ENCODE measurements at places on chromosomes 6 and 20.

- DNase-seq = no peak
Observed at GRCh38 chr6:142030115-142030619, 102.6 kb upstream of the GJE1 start.

- DNase-seq = no peak
Observed at GRCh38 chr6:141321493-141322347, 811.0 kb upstream of the GJE1 start.

DNA sequence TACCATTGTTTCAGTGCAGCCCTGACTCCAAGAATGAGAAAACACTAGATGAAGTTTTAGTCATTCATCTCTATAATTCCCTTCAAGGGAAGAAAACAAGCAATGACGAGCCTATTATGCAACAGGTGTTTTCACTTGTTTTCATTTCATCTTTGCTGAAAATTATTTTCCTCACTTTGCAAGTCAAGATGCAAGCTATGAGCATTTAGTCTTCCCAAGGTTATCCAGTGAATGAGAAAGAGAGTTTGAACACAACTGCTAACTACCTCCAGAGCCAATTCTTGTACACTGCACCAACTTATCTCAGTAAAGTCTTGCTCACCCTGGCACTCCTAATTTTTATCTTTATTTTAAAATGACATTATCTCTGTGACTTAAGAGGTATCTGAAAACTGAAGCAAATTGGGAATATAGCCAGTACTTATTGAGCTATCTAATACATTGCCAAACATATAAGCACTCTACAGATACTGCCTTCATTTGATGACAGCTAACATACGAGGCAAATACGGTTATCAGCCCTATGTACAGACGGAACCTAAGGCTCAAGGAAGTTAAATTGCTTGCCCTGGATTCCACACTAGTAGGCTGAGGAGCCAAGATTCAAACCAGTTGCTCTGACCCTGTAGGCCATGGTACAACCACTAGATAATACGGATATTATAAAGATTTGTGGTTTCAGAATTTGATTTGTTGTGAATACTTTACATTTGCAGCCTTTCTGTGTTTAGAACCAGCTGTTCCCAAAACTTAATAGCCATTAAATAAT lies 36.8 kb downstream of the MOXD1 start:
- DNase-seq = no peak

- DNase-seq = no peak
Observed at GRCh38 chr6:21033575-21034026, 499.3 kb downstream of the CDKAL1 start.

DNA sequence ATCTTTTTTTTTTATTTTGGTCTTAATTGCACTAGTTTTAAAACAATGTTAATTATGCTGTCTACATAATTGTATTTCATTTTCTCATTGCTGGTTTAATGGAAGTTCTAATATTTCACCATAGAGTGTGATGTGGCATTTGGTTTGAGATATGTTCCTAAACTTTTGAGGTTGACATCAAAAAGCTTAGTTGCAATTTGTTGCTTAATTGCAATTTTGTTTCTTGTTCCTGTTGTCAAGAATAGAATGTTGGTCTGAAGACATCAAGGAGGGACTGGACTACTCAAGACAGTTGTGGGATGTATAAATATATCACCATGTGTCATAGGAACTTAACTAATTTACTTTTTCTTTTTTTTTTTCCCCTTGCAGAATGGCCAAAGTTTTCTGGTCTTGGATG lies 12.5 kb downstream of the HSF2 start:
- no peak for DNase-seq

- no peak for DNase-seq
Observed at GRCh38 chr20:14707026-14707680, 369.7 kb upstream of the FLRT3 start.

DNA sequence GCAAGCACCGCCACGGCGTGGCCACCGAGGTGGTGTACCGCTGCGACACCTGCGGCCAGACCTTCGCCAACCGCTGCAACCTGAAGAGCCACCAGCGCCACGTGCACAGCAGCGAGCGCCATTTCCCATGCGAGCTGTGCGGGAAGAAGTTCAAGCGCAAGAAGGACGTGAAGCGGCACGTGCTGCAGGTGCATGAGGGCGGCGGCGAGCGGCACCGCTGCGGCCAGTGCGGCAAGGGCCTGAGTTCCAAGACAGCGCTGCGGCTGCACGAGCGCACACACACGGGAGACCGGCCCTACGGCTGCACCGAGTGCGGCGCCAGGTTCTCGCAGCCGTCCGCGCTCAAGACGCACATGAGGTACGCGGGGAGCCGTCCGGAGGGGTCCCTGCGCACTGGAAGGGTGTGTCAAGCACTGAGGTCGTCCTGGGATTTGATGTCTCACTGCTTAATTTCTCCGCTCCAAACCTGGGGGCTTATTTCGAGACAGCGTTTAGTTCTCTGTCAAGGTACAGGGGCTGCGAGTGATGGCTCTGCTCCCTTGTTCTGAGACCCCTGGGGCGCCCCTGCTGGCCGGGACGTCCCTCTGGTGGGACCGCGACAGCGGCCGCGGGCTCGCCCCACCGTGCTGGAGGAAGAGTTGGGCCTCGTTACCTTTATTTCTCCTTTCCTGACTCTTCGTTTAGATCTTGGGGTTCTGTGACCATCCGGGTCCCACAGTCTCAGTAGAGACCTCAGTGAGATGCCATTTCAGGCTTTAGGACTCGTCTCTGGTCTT lies 3.6 kb downstream of the GZF1 start:
- DNase-seq = no peak

DNA sequence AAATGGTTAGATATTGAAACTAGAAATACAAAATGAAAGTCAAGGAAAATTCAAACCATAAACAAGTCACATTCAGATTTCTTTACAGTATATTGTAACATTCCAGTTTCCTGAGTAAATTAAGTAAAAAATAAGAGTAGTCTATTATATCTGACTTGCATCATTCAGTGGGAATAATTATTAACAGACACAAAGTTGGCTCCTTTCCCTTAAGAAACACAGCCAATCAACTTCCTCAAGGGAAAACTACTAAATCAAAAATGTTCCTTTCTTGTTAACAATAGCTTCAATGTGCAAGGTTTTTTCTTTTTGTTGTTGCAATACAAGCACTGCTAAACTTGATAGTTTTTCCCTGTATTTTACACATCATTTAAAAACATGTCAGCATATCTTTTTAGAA lies 33.2 kb downstream of the DNAAF9 start:
- no peak for DNase-seq

- DNase-seq = no peak
Observed at GRCh38 chr6:117317261-117317660, 51.9 kb downstream of the VGLL2 start.

DNA sequence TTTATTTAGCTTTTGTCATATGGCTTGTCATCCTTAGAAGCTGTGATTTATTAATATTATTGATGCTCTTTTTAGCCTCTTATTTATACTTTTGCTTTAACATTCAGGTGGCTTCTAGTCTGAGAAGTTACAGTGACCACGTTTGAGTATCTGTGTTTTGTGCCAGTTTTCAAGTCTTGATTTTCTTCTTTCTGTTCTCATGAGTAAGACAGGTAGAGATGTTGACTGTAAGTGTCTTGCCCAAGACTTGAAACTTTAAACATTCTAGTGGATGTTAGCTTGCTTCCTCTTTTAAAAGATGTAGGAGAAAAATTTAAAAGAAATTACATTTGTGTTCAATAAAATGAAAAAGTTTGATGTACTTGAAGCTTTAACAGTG lies 122.6 kb downstream of the LRRC1 start:
- no peak for DNase-seq

DNA sequence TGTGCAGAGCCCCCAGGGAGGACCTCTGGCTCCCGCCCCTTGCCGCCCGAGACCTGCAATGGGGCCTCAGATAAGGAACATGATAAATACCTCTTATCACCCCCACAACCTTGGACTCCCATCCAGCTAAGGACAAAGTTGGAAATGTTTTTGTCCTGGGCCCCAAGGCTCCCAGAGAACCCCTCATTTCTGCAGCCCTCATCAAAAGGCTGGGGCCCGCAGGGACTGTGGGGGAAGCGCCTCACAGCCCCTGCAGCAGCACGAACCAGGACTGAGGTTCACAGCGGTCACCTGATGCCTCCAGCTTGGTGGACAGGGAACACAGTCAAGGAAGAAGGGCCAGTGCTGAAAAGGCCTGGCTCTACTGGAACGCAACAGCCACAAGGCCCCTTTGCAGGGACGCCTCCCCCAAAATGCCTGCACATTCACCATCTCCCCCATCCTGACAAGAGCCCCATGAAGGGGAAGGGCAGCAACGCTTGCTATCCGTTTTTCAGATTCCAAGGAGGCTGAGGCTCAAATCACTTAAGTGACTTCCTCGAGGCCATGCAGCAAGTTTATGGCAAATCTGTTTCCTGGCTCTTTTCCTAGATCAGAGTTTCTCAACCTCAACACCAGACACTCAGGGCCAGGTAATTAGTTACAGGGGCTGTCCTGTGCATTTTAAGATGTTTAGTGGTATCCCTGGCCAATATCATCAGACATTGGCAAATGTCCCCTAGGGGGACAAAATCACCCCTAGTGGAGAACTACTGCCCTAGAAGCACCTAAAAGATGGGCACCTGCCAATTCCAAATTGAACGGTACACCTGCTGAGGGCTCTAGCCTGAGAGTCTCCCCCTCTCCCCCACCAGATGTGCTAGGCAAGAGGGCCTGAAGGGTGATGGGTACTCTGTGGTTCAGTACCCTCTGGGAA lies 10.6 kb downstream of the TFEB start:
- no peak for DNase-seq

DNA sequence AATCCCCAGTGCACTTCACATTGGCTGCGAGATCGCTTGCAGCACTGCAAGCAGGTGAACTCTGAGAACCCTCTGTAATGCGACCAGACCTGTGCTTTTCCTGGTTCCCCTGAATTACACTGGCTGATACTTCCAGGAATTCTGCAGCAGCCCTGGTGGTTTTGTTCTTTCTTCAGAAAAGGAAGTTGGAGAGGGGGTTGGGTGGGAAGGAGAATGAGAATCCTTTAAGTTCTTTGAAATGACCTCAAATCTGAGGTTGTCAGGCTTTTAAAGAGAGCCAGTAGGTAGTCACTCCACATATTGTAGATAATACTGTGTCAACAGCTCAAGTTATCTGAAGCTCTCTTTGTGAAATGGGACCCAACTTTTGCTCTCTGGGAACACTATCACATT lies 62.4 kb downstream of the GCNT2 start:
- DNase-seq = no peak

- no peak for DNase-seq
Observed at GRCh38 chr20:45138561-45139300, 14.5 kb upstream of the WFDC12 start.

GRCh38 chr6:75296811-75297779 lies 12.5 kb upstream of the TMEM30A start:
- DNase-seq = no peak

DNA sequence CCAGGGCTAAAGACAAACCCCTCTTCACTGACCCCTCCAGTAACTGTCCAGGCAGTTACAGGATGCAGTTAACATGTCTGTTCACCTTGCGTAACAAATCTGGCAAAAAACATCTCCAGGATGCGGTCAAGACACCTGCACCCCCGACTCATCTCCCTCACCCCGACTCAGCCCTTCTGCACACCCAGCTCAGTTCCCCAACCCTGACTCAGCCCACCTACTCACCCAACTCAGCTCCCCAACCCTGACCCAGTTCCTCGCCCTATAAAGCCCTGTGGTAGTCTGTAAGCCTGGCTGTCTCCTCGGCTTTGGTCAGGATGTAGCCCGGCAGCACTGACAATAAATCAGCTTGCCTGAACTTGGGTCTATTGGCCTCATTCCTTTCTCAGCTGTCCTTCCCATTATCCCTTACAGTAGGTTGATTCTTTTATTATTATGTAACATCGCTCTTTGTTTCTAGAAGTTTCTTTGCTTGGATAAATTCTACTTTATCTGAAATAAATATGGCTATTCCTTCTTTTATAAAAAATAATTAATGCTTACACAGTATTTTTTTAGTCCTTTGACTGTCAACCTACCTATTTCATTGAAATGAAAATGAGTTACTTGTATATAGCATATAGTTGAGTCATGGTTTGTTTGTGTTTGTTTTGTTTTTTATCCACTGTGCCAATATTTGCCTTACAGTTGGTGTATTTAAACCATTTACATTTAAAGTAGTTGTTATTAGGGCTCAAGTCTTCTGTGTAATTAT lies 12.9 kb upstream of the ADTRP start:
- no peak for DNase-seq

GRCh38 chr6:56486681-56487080 lies 156.0 kb downstream of the DST start:
- no peak for DNase-seq
